ENCODE measurements at places on chromosomes 6 and 20.
A peak's percentile ranks its signal among the peaks of the same experiment; 100 is the strongest.

DNA sequence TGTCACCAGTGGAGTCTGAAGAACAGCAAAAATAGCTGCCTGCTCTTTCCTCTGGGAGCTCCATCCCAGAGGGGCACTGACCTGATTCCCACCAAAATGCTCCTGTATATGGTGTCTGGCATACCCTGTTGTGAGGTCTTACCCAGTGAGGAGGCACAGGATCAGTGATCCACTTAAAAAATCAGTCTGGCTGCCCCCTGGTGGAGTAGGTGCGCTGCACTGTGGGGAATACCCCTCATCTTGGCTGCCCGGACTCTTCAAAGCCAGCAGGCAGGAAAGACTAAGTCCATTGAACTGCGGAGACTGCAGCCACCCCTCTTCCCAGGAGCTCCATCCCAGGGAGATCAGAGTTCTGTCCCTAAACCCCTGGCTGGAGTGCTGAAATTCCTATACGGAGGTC is 230.9 kb upstream of the HTR1E start:
- no peak for DNase-seq

DNA sequence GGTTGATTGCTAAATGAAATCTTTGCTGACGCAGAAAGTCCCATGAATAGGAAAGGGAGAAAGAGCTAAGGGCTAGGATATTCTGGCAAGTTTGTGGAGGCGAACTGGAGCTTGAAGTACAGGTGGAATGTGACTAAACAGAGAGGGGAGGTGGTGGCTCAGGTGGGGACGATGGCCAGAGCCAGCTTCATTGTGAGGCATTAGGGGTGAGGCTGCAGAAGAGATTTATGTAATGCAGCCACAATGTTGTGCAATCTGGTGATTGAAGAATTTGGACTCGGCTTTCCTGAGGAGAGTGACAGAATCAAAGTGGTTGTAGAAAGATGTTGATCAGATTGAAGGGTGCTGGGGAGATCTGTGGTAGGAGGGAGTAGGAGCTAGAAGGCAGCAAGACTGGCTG is 42.9 kb upstream of the SPACA1 start:
- no peak for DNase-seq

GRCh38 chr20:59788196-59788735 is 145.2 kb downstream of the SYCP2 start:
- DNase-seq: no peak

DNA sequence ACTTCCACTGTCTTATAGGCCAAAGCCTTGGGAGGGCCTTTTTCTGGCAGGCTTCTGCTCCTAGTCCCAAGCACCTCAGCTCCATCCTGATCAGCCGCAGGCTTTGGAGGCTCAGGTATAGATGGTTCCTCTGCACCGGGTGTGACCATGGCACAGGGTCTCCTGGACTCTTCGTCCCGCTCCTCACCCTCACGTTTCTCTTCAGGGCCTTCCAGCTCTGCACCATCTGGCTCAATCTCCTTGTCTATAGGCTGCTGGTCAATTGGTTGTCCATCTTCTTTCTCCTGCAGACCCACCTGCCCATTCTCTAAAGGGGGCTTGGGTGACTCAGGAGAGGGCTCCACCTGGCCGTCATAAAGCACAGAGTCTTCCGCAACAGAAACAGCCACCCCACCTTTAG is 37.0 kb downstream of the BFSP1 start:
- DNase-seq: no peak

DNA sequence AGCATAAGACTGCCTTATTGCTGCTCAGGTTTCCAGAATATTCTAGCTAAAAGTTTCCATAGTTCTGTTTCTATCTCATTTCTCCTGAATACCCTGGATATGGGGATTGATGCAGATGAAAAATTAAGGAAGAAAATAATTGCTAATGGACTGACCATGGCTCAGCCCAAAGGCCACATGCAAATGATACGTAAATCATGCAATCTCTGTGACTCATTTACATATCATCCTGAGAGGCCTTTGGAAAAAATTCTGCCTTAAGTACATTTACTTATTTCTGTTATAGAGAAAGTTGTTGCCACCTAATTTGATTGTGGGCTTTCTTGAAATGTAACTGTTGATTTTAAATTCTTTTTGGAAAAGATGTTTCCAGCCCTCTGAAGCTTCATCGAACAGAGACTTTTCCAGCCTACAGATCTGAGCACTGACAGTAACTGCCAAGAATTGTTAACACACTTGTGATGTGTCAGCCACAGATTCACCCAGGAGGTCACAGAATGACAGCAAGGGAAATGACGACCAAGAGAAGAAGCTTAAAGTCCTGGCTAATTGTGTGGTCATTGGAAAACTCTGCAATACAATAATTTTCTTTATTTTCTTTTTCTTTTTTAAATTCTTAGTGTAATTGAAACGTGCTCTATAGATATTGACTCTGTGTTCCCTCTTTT is 174.8 kb downstream of the DOK5 start:
- DNase-seq: peak; percentile 12

DNA sequence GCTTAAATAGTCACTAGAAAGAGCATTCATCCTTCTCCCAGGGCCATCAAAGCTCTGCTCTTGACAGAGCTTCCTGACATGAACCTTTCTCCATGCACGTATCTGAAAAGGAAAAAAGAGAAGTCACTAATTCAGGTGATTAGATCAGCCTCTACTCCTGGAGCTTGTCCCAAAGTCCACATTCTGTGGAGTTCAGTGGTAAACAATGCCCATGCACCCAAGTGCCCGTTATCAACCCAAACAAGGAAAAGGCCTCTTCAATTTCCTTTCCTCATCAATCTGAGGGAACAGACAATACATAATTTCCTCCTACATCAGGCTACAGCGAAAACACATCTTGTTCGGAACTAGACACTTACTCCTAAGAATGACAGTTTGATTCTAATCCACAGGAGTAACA is 129.2 kb upstream of the PCSK2 start:
- DNase-seq: no peak

- DNase-seq: no peak
These were observed at the start of gene DACT2 for GRCh38 chr6:168319279-168320111. TSS of gene DACT2 (minus strand) at chr6:168319777. CDS start at chr6:168319633, 144 bp downstream.

DNA sequence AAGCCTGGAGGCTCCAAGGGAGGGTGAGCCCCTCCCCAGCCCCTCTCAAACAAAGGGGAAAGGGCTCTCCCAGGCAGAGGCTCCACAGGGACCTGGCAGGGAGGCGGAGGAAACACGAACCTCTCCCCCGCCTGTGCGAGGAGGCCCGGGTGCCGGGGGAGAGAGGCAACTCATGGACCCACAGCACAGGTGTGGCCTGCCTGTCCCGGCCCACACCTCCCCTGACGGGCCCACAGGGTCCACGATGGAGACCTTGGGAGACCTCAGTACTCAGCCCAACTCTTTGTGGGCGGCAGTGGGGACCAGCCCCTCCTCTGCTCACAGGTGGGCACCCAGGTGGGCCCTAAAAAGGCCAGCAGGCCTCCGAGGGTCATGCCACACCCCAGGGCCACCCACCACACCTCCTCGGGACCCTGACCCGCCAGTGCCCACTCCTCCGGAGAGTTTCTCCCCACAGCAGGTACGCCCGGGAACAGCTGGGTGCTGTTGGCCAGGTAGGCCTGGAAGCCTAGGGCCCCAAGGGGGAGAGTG is 12.2 kb downstream of the LAMA5 start:
- no peak for DNase-seq

DNA sequence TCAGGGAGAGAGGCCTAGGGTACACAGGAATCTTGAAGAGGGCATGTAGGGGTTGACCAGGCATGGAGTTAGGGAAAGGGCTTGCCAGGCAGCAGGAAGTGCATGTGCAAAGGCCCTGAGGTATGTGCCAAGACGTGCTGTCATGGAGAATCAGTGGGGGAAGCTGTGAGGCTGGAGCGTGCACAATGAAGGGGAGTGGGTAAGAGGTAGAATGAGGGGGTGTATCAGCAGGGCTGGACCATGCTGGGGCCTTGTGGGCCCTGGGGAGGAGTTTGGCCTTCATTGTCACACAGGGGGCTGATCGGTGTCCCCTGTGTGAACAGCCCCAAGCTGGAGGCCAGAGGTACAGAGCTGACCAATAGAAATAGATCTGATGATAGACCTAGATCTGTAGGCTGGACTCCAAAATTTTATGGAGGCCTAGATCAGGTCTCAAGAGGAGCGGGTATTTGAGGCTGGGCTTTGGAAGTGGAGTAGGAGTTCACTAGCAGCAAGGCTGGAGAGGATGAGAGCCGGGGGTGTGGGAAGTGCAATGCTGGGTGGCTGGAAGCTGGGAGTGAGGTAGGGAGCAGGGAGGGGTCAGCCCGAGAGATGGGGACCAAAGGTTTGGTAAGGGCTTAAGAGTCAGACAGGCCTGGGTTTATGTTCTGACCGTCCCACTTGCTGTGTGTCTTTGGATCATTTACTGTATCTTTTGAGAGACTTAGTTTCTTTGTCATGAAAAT is 3.0 kb downstream of the SRC start:
- DNase-seq: no peak

- DNase-seq: peak; percentile 40
These were observed 56.4 kb downstream of the ZMYND8 start for GRCh38 chr20:47300071-47300470.

DNA sequence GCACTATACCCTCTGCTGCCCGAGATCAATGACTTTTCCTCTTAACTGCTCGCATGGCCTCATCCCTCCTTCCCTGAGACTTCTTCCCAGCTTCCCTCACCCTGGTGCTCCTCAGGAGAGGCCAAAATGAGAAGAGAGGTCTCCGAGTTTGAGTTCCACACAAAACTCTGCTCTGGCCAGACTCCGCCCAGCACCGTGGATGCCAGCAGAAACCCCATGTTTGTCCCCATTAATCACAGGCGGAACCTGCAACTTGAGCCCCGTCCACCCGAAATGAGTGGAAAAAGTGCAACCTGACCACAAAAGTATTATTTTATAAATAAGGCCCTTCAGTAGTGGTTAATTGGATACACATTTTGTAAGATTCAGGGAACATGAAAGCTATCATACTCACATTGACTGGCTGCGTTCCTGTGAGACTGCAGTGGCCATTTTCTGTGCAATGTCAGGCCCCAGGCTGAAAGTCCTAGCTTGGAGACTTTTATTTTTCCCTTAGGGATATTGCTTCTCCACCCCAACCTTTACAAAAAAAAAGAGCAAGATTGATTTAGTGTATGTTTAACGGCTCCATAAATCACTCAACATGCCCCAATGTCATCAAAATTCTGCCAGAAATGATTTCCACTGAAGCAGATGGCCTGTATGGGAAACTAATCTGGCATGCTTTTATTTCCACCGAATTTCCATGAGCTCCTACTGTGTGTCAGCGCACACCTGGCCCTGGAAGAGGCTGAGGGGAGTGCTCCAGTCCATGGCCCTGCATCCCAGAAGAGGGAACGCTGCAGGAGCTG is 134.6 kb downstream of the BMP7 start:
- DNase-seq: no peak
